Psoas muscle (tissue), 8 donors: ENCODE measurements at places on chromosomes 7 and 10. TPM values are rescaled to one million over a fixed set of nuclear protein-coding genes. Genes with fewer than 3 reads are reported as not detected.

The VPS37D gene
- 1.1 TPM for total RNA-seq

The PALD1 gene
- 3.7 TPM for total RNA-seq

The CRYGN gene
- total RNA-seq, result not detected

The PDZD7 gene
- total RNA-seq, result 0.54 TPM

The KIN gene
- total RNA-seq, result 7.1 TPM

The CELF2 gene
- total RNA-seq, result 47.8 TPM

The SLC18A3 gene
- not detected for total RNA-seq

The DNTT gene
- total RNA-seq, result not detected

The PRSS37 gene
- not detected for total RNA-seq

The SRPK2 gene
- 36.9 TPM for total RNA-seq

The NRCAM gene
- total RNA-seq, result 0.25 TPM

The FAM131B gene
- total RNA-seq, result 1.0 TPM

The EFCAB10 gene
- total RNA-seq, result not detected

The POU6F2 gene
- total RNA-seq, result not detected

The TMEM270 gene
- not detected for total RNA-seq

The DDX56 gene
- 51.1 TPM for total RNA-seq

The ECD gene
- total RNA-seq, result 12.2 TPM

The LIPM gene
- total RNA-seq, result not detected

The KNDC1 gene
- not detected for total RNA-seq

The PTPN20 gene
- total RNA-seq, result 3.8 TPM

The SPDYE2 gene
- total RNA-seq, result not detected

The HOXA11 gene
- total RNA-seq, result not detected

The HYAL4 gene
- 3.2 TPM for total RNA-seq

The KEL gene
- not detected for total RNA-seq

The C1QL3 gene
- 0.08 TPM for total RNA-seq

The RAB11FIP2 gene
- 9.1 TPM for total RNA-seq

The SFTPA1 gene
- total RNA-seq, result 0.54 TPM

The SPDYE5 gene
- not detected for total RNA-seq

The NUDT5 gene
- total RNA-seq, result 4.8 TPM

The TMEM60 gene
- 12.8 TPM for total RNA-seq

The PPP1R17 gene
- total RNA-seq, result not detected

The PRR15 gene
- total RNA-seq, result 0.32 TPM

The ADIRF gene
- total RNA-seq, result 37.8 TPM

The OPALIN gene
- total RNA-seq, result not detected

The KLF14 gene
- 2.2 TPM for total RNA-seq

The SCRN1 gene
- total RNA-seq, result 2.6 TPM

The PRLHR gene
- not detected for total RNA-seq

The MEIG1 gene
- not detected for total RNA-seq

The PDE1C gene
- total RNA-seq, result 0.93 TPM

The SMKR1 gene
- total RNA-seq, result 0.74 TPM

The POM121C gene
- total RNA-seq, result 29.3 TPM

The STEAP4 gene
- total RNA-seq, result 30.9 TPM

The CPVL gene
- total RNA-seq, result 49.6 TPM

The HOXA10 gene
- not detected for total RNA-seq

The FGFR2 gene
- 0.50 TPM for total RNA-seq

The LFNG gene
- 2.9 TPM for total RNA-seq
